RWPE2 (cell line): ENCODE measurements at places on chromosomes 6 and 20.

GRCh38 chr6:5464099-5464885, 203.0 kb downstream of the FARS2 start:
- no peak for DNase-seq

DNA sequence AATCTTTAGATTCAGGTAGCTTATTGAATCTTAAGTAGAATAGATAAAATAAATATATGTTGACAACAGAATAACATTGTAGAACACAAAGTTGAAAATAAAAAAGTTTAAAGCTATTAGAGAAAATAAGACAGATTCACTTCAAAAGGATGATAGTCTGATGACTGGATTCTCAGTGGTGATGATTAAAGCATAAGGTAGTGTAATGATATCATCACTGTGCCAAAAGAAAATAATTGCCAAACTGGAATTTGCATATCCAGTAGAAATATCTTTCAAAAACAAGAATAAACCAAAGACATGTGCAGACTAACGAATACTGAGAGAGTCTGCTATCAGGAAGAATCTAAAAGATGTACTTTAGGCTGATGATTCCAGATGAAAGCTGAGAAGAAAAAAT, 30.2 kb downstream of the ENPP1 start:
- DNase-seq, result no peak

DNA sequence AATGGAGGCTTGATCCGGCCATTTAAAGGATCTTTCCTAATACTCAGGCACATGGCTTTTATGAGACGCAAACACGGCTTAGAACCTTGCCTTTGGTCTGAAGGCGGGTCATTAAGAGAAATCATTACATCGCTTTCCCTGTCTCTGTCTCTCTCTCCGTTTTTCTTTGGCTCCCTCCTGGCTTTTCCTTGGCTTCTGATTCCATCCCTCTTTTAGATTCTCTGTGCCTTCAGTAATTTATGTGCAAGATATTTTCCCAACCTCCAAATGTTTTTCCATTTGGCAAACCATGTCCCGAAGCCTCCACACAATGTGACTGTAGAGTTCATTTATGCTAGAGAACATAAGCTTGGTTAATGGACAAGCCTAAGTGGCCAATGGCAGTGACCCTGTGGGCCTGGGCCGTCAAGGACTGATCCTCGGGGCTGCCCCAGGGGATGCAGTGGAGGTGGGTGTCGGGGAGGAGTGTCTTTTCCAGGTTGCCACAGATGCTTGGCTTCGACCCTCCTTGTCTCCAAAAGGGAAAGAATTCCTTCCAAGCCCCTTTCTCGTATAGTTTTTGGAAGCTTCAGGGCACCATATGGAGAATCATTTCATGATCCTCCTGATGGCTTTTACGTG, 157.0 kb downstream of the SCML4 start:
- no peak for DNase-seq

DNA sequence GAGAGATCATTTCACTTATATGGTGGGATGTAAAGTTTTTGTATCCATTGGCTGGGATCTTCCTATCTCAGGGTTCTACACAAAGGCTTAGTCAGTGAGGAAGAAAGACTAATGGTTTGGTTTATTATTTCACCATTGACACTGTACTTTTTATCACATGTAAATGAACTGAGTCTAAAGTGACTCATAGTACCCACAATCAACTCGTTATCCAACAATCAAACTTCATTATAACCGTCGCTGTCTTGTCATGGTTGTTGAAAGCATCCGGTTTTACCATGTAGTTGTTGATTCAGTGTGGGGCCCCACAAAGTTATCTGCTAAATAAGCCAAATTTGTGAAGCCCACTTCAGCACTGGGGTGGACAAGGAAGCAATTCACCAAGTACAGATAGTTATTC, 55.8 kb upstream of the MTRF1L start:
- no peak for DNase-seq

- DNase-seq, result no peak
Measured at GRCh38 chr6:14635195-14635594, 517.6 kb downstream of the CD83 start.

GRCh38 chr6:149224399-149224798, 93.1 kb upstream of the TAB2 start:
- no peak for DNase-seq

DNA sequence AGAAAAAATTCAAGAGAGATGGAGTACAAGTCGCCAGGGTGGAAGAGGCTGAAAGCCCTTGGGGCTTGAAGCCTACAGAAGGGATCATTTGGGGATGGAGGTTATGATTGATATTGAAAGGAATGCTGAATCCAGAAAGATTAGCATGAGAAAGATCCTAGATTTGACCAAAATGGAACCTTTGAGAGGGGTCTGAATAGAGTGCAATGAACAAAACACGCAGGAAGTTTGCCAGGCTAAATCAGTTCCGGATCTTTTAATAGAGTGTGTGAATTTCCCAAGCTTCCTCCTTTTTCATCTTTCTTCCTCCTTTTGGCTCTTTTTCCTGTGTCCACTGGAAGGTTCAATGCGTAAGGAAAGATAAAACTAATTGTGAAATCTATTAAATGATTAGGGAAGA, 15.3 kb downstream of the IPCEF1 start:
- no peak for DNase-seq

GRCh38 chr6:55445648-55446204, 118.5 kb downstream of the GFRAL start:
- DNase-seq, result no peak

DNA sequence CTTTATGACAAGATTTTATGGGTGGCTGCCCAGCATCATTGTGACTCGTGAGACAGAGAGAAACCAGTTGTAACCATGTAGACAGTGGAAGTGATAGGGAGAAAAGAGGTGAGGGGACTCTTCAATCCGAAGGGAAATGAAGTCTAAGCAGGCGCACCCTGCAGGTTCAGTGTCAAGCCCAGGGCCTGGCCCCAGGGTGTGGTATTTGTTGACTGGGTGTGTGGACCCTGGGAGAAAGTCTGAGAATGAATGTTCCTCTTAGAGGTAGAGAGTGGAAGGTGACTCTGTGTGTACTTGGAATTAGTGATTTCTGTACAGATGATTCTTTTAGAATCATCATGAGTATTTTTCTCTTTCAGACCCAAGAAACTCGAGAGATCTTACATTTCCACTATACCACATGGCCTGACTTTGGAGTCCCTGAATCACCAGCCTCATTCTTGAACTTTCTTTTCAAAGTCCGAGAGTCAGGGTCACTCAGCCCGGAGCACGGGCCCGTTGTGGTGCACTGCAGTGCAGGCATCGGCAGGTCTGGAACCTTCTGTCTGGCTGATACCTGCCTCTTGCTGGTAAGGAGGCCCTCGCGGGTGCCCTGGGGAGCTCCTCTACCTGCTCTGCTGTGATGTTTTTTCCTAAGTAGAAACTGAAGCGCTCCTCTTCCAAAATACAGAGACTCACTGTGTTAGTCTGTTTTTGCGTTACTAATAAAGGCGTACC, 68.0 kb downstream of the PTPN1 start:
- DNase-seq, result peak; percentile 68

- no peak for DNase-seq
Measured at GRCh38 chr6:85394853-85395538, 54.9 kb upstream of the NT5E start.

- no peak for DNase-seq
Measured at GRCh38 chr20:44745598-44746366, at the start of gene KCNK15. Gene KCNK15, plus strand, starts transcription at chr20:44745865. Its CDS starts 46 bp downstream, at chr20:44745911.
